NCI-H524 (cell line): ENCODE measurements at places on chromosomes 4 and X.

- DNase-seq = no peak
These were observed 43.5 kb downstream of the CLCN3 start for GRCh38 chr4:169663831-169664230.

- DNase-seq = no peak
These were observed 30.0 kb downstream of the ITM2A start for GRCh38 chrX:79336869-79337815.

DNA sequence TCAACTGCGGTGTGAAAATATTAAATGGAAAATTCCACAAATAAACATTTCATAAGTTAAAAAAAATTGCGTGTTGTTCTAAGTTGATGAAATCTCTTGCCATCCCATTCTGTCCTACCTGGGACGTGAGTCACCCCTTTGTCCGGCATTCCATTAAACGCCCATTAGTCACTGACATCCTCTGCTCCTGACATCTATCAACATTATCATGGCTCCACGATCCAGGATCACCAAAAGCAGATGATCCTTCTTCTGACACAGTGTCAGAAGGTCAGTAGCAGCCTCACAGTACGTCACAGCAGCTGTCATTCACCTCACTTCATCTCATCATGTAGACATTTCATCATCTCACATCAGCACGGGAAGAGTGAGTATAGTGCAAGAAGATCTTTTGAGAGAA lies 125.7 kb downstream of the ZNF827 start:
- DNase-seq = no peak

- DNase-seq = peak; percentile 42
These were observed 1.1 kb upstream of the TLR3 start for GRCh38 chr4:186067757-186068385.

- DNase-seq = no peak
These were observed 18.4 kb downstream of the GUCY1A1 start for GRCh38 chr4:155684892-155685541.

GRCh38 chr4:184536881-184537248 lies 62.5 kb upstream of the IRF2 start:
- no peak for DNase-seq

GRCh38 chr4:150584111-150584915 lies 2.4 kb downstream of the MAB21L2 start:
- no peak for DNase-seq

GRCh38 chr4:40264995-40265909 lies 68.4 kb downstream of the RHOH start:
- peak; percentile 27 for DNase-seq
